ENCODE measurements at places on chromosomes 4 and X. TPM values are rescaled to one million over a fixed set of nuclear protein-coding genes. Genes with fewer than 3 reads are reported as not detected.

DNA sequence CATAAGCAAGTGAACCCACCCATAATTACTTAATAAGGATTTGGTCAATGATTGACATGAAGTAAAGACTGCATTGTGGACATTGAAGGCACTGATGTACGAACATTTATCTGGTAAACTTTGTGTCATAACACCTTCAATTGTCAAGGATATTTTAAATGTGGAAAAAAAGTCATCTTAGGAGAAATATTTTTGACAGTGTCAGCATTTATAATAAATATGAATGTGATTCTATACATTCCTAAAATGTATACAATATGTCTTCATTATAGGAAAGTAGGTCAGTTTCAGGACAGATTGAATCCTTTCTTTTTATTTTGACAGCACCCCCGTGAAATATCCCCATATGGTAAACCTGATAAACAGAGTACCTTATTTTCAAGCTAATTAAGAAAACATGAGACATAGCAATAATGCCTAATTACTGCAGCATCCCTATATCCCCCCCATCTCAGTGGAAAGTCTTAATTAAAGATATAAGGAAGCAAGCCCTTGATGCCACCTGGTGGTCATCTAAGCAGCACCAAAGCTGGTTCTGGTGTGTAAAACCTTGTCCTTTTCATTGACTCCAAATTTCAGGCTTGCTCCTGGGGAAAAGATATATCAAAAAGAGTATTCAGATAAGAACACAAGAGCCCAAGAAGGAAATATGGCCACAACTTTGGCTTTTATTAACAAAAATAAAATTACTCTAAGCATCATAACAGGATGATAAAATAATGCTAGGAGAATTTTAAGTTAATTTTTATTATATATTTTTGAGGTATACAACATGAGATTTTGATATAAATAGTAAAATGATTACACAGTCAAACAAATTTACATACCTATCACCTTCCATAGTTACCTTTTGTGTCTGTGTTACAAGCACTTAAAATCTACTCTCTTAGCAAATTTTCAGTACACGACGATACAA, 379.7 kb downstream of the TLL1 start:
- DNase-seq: peak; percentile 28

DNA sequence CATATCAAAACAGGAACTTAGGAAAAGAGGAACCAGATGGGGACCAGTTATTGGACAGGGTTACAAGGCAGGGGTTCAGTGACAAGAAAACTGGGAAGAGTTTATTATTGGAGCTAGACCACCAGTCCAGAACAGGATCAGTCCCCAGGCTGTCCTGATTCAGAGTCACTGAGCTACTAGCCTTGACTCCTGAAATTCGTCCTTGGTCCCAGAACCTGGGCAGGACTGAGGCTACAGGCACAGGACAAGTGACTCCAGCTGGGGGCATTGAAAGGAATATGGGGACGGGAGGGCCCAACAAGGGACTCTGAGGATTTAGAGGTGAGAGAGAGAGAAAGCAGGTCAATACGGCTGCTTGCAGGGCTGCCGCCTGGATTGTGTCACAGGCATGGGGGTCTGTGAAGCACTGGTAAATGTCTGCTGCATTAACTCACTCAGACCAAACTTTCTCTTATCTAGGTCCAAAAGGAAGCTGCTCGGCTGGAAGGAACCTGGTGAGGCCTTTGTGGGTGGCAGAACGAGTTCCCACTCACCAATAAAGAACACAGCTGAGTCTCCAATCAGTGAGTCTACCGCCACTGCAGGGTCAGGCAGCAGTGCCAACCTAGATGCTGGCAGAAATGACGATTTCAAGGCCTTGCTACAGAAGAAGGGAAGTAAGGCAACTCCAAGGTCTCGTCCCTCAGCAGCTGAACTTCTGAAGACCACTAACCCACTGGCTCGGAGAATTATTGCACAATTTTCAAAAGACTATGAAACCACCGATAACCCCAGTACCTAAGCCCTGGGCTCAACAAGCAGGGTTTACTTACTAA, 11.3 kb upstream of the RTL5 start:
- DNase-seq: no peak

- DNase-seq: no peak
Observed at GRCh38 chr4:78369679-78370078, 181.9 kb upstream of the ANXA3 start.

GRCh38 chr4:32196950-32197688, 1477.0 kb downstream of the PCDH7 start:
- no peak for DNase-seq

GRCh38 chr4:37268319-37268718, 23.8 kb downstream of the NWD2 start:
- no peak for DNase-seq

The PRKG2 gene
- 0.96 TPM for polyA plus RNA-seq

- no peak for DNase-seq
Observed at GRCh38 chr4:7185487-7186030, 6.8 kb upstream of the SORCS2 start.

The WAS gene
- 0.44 TPM for polyA plus RNA-seq
